ENCODE measurements at places on chromosomes 6 and 20.

DNA sequence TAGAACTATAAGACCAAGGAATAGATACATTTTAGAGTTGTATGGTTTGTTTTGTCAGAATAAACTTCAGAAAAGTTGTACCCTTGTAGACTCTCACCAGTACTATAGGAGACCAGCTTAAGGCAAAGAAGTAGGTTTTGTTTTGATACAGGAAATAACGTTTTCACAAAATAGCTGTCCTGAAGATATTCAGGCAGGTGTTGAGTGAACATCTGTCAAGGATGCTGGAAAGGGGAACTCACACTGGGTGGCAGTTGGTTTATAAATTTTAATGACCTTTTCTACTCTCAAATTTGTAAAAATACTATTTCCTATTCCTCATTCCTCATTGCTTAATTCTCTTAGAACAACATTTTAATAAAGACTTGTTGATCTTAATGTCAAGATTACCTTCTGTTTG lies 174.0 kb upstream of the MAN1A1 start:
- no peak for DNase-seq

GRCh38 chr6:136793363-136793762 lies 1.1 kb upstream of the MAP3K5 start:
- no peak for DNase-seq

DNA sequence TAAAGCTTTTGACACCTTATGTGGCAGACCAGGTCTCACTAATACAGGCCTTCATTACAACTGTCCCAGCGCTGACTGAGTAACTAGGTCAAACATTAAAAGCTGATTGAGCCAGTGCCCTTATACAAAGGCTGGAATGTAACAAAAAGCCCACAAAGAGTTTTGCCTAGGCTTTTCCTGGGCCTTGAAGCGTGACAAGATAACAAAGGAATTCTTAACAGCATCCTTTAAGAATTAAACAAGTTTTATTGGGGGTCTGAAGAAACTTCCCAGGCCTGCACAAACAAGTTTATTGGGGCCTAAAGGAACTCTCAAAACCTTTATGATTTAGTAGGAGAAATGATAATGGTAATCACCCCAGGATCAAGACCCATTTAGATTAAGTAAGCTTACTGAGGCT lies 267.6 kb upstream of the FAM83B start:
- DNase-seq = no peak

DNA sequence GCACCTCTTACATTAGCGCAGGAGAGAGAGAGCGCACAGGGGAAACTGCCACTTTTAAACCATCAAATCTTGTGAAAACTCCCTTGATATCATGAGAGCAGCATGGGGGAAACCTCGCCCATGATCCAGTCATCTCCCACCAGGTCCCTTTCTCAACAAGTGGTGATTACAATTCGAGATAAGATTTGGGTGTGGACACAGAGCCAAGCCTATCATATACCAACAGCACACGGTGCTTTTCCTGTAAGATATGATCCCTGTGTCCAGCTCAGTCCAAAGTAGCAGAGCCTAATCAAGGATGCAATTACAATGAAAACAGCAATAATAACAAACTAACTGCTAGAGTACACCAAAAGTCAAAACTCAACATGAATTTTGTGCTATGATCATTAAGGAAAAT lies 148.7 kb upstream of the TCF21 start:
- DNase-seq = no peak

GRCh38 chr6:148770408-148771211 lies 23.8 kb downstream of the UST start:
- DNase-seq = no peak

DNA sequence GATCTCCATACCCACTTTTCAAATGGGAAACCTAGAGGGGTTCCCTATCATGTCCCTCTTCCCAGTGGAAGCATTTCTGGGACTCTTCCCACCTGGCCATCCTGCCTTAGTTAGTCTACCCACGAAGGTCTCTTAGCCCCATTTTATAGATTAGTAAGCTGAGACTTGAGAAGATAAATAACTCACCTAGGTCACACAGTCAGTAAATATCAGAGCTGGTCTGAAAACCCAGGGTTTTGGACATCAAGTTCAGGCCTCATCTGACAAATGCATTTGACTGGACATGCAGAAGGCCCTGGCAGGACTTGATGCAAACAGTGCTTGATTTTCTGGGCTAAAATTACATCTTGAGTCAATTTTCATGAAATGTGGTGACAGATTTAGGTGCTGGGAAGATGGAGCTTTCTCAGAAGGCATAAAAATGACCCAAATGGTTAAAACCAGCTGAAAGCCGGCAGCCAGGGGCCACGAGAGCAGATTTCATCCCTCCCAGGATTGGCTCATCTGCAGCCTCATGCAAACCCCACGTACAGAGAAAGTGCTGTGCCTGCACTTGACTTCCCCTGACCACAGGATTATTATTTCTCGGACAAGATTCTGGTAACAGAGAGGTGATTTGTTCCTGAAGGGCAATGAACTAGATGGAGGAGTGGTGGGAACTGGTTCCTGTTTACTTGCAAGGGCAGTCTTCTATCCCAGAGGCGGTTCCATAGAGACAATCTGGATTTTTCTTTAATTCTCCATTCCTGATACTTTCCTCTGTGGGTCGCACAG lies 23.1 kb downstream of the CPNE5 start:
- DNase-seq = no peak

GRCh38 chr6:45577836-45578504 lies 200.2 kb upstream of the SUPT3H start:
- DNase-seq = no peak

- no peak for DNase-seq
Measured at GRCh38 chr6:138550346-138550767, 51.1 kb upstream of the NHSL1 start.

- DNase-seq = no peak
Measured at GRCh38 chr20:36421641-36422040, 115.5 kb downstream of the DLGAP4 start.

DNA sequence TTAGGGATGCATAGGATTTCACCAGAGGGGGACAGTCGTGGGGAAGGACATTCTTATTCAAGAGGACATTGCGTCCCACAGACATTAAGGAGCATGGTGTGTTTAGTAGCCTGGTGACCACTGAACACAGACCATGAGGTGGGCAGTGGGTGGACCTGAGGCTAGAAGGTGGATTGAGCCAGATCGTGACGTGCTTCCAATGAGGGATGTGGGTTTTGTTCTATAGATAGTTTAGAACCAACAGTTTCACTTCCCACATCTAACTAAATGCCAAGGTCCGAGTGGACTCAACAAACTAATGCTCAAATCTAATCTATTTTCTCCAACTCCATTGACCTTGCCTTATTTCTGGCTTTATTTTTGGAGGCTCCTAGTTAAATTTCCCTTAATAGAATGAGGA lies 58.5 kb downstream of the OGFRL1 start:
- no peak for DNase-seq

All from activated T-helper 9 cell treated with anti-CD3 and anti-CD28 coated beads, Interleukin-2, amount 50 U/mL, for 16 hours (primary cell).